Muscle of arm (tissue), 14 donors: ENCODE measurements at places on chromosomes 5 and 9. TPM values are rescaled to one million over a fixed set of nuclear protein-coding genes. Genes with fewer than 3 reads are reported as not detected.

Gene AGTPBP1
- 13.9 TPM for polyA plus RNA-seq

Gene SLC6A7
- polyA plus RNA-seq, result 1.9 TPM

Gene OR13C2
- polyA plus RNA-seq, result not detected

Gene SPINK14
- not detected for polyA plus RNA-seq

Gene BARHL1
- polyA plus RNA-seq, result not detected

Gene LCN12
- polyA plus RNA-seq, result 0.23 TPM

Gene LRRC19
- not detected for polyA plus RNA-seq

Gene LCN1
- polyA plus RNA-seq, result not detected

Gene ADAMTSL1
- 23.6 TPM for polyA plus RNA-seq
